CD4-positive, alpha-beta T cell treated with Interleukin-17A for 4 hours (primary cell): ENCODE measurements at places on chromosomes 16 and 17.

DNA sequence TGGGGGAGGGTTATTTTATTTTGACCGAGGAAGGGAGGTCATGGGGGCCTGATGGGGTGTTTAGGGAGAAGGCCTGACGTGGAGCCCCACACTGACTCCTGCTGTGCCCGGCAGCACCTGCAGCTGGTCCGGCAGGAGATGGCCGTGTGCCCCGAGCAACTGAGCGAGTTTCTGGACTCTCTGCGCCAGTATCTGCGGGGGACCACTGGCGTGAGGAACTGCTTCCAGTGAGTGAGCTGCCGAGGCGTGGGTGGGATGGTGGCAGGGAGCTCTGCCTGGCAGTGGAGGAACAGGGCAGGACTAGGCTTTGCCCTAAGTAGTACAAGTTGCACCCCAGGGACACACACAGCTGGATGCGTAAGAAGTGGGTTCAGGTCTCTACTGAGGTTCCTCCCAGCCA lies 30.0 kb downstream of the NECAB2 start:
- DNase-seq: no peak

DNA sequence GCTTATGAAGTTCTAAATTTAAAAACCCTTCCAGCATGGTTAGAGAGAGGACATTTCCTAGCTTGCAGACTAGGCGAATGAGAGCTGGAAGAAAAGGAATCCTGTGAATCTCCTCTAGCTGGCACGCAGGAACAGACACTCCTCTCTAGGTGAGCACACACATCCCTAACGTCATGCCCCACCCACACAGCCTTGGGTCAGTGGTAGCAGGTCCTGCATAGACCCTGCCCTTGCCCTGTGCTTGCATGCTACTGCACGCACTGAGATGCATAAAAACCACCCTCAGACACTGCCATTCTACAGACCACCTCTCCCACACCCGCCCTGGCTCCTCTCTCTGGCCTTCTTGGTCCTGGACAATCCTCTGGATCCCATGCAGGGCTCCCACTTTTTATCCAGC lies 23.5 kb downstream of the CES1 start:
- no peak for DNase-seq

DNA sequence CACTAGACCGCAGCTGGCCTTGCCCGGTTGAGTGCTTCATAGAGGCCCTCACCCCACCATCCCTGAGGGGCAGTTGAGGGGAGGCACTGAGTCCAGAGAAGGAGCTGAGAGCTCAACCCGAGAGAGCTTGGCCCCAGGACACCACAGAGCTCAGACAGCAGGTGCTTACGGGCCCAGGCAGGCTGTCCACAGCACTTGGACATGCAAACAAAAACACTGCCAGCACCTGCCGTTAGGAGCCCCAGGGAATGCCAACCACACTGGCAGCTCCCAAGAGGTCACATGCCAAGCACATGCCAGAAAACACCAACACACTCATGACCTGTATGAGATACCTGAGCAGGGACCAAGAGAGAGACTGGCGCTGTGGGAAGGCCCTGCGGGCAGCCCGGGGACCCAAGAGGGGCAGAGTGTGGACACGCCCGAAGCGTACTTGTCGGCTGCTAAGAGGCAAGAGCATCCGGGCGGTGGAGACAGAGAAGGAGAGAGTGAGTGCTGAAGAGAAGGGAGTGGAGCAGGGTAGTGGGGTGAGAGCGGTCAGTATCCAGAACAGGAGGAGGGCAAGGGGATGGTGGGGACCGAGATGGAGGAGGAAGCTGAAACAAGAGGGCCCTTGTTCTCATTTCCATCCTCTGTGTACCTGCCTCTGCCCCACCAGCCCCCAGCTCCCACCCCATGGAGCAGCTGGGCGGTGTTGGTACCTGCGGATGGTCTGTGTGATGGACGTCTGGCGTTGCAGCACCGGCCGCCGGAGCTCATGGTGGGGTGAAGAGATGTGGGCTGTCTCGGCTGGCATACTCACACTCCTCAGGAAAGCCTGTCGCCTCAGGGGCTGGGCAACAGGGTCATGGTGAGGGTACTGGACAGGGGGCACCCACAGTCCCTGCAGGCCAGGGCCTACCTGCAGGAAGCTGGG lies 8.2 kb downstream of the RHBDF1 start:
- no peak for DNase-seq

GRCh38 chr16:27211026-27211425 lies 7.7 kb downstream of the KDM8 start:
- DNase-seq: no peak

GRCh38 chr17:59668816-59669215 lies 38.4 kb downstream of the PTRH2 start:
- no peak for DNase-seq

GRCh38 chr17:7328840-7329373 lies at the start of gene NEURL4:
TSS of gene NEURL4 (minus strand) at chr17:7329335. CDS start at chr17:7329312, 23 bp downstream.
- DNase-seq: no peak

DNA sequence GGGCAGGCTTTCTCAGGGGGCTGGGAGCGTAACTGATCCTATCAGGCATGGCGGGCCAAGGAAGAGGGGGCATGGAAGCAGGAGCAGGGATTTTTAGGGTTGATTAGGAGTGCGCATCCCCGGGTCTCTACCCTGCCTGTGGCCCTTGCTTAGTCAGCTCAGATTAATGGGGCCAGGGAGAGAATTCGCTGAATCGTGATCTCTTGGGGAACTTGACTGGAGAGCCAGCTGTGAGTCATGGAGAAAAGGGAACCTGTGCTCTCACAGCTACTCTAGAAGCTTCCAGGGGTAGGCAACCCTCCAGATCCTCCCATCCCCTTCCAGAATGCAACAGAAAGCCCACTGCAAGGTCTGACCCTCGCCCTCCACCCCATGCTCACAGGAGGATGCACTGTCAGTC lies 3.6 kb downstream of the FOXN1 start:
- no peak for DNase-seq

DNA sequence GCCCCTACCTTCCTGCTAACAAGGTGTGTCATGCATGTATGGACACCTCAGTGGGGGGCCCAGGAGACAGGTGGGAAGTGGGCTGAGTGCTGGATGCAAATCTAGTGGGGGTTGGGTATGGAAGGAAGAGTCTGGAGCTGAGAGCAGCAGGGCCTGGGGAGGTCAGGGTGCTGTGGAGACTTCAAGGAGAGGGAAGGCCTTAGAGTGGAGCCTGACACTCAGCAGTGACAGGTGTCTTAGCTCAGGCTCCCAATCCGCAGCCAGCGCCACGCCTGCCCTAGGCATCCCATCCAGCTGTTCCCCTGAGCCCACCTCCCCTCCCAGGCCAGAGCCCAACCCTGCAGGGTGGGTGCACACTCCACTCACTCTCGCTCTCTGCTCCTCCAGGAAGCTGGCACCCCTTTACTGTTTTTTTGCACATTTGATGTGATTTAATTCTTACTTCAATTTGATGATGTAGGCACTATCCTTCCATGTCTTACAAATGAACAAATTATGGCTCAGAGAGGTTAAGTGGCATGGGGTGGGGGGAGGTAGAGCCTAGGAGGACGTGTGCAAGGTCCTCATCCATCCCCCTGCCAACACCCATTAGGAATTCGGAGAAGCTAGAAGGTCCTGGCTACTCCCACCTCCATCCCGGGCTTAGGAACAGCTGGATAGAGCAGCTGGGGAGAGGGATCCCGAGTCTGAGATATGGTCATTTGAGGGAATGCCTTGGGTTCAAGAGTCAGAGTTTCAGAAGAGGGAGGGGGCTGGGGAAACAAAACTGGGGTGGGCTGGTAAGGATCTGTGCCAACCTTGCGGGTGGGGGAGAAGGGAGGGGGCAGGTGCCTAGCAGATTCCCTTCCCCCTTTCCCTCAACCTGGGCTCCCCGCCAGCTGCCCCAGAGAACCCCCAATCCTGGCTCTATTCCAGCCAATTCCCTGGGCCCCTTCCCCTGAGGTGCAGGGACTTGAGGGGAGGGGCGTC lies 2.1 kb downstream of the FAM171A2 start:
- no peak for DNase-seq

- peak; percentile 32 for DNase-seq
These were observed 12.1 kb upstream of the CBX8 start for GRCh38 chr17:79808763-79809529.

DNA sequence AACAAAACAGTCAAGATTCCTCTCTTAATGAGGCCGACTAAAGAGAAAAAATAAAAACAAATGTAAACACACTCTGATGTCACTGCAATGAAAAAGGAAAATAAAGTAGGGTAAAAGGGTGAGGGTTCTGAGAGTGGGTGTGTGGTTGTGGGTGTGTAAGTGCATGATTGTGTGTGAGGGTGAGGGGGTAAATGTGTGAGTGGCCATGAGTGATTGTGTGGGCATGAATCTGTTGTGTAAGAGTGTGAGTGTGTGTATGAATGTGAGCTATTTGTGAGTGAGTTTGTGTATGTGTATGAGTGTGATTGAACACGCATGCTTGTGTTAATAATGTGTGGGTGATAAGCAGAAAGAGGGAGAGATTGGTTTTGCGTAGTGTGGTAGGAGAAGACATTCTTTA lies 132.8 kb downstream of the CDH11 start:
- DNase-seq: no peak
